HCEC 1CT (cell line): ENCODE measurements at places on chromosomes 6 and 20.

GRCh38 chr6:26028212-26028745 is 59.0 kb upstream of the HFE start:
- no peak for DNase-seq

DNA sequence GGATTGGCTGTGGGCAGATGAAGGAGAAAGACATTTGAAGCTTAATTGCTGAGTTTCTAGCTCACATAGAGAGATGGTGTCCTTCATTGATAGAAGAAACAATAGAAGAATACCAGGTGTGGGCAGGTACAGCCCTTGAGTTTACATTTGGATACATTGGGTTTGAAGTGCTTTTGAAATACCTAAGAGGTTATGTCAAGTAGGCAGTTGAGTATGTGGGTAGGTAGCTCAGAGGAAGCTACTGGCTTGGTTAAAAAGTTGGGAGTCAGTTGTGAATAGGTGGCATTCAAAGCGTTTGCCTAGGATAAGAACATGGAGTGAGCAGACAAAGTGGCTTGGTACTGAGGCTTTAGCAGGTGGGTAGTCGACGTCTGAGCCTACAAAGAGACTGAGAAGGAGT is 25.0 kb downstream of the NDUFAF5 start:
- no peak for DNase-seq

DNA sequence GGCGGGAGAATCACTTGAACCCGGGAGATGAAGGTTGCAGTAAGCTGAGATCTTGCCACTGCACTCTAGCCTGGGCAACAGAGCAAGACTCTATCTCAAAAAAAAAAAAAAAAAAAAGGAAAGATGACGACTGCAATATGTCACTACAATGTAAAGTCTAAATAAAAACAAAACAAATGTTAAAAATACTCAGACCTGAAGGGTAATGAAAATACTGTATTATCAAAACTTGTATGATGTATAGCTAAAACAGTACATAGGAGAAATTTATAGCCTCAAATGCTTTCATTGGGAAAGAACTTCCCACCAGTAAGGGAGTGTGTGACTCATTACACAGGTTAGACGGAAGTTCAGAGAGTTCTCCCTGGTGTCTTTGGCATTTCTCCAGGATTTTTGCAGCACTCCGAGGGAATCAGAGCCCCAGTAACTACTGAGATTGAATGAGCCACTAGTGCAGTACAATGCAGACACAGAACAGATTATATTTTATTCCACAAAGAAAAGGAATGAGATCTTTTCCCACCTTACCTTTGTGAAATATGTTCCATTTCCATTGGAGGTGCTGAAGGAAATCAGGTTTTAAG is 12.5 kb upstream of the RALGAPB start:
- DNase-seq, result peak; percentile 72

DNA sequence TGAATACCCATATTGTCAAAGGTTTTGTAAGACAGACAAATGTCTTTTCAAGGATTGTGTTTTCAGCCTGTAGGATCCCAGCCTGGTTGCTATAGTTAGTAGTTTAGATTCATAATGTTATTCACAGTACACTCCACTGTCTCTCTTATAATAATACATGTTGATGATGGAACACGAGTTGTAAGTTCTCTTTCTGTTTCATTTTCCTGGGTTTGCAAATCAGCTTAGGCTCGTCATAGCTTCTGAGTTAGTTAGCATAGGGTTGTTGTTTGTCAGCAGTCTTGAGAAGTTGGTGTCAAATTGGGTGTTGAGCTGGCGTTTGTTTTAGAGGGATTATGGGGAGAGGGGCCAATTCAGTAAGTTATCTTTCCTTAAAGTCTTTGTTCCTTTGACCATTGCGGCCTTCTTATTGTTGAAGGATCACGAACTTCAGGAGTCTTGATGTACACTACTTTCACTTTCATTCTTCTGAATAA is 45.8 kb downstream of the QKI start:
- peak; percentile 30 for DNase-seq

DNA sequence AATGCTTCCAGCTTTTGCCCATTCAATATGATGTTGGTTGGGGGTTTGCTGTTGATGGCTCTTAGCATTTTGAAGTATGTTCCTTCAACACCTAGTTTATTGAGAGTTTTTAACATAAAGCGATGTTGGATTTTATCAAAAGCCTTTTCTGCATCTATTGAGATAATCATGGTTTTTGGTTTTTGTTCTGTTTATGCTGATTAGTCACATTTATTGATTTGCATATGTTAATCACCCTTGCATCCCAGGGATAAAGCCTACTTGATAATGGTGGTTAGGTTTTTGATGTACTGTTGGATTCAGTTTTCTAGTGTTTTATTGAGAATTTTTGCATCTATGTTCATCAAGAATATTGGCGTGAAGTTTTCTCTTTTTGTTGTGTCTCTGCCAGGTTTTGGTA is 40.4 kb upstream of the COL9A1 start:
- DNase-seq, result no peak

DNA sequence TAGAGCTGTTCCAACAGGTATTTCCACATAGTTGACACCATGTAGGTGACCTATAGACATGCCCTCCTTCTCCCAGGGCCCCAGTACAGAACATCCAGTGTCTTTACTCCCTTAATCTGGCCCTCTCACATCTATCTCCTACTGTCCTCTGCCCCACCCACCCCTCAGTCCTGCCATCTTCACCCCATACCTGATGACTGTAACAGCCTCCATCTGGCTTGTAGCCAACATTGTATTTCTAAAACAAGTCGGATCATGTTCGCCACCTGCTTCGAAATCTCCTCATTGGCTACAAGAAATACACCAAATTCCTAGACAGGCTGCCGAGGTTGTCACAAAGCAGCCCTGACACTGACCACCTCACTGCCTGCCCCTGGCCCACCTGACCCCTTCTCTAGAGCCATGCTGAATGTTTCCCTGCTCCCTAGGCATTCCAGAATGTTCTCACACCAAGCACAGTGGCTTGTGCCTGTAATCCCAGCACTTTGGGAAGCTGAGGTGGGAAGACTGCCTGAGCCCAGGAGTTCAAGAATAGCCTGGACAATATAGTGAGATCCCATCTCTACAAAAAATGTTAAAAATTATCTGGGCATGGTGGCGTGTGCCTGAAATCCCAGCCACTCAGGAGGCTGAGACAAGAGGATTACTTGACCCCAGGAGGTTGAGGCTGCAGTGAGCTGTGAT is 6.0 kb downstream of the ZC3H12D start:
- no peak for DNase-seq

GRCh38 chr6:26295691-26296555 is 69.1 kb upstream of the BTN3A2 start:
- peak; percentile 94 for DNase-seq

- DNase-seq, result no peak
Measured at GRCh38 chr6:42042108-42042507, 8.2 kb upstream of the TAF8 start.

- DNase-seq, result no peak
Measured at GRCh38 chr20:64247970-64248841, 7.3 kb upstream of the PCMTD2 start.

DNA sequence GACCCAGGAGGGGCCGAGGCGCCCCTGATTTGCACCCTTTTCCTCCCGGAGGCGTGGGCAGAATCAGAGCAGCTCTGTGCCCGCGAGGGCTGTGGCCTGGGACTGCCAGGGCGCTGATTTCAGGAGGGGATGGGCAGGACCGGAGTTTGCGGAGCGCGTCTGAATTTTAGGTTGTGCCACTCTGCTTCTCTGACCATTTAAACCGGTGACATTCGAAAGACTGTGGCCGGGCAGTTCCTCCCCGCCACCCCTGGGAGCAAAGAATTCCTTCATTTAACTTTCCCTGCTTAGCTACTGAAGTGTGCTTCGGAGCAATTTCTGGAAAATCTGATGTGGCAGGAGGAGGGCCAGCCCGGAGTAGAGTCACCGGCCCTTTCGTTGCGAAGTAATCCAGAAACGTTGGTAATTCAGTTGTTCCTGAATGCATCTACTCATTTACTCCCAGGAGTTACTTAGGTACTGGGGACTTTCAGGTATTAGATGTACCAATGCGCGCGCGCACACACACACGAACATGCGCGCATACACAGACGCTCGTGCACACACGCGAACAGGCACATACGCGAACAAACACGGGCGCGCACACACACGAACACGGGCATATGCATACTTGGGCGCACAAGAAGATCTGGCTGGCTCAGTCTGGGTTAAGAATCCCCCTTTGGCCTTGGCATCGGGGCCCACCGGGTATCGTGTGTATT is 568 bp downstream of the CCDC170 start:
- peak; percentile 11 for DNase-seq

- no peak for DNase-seq
Measured at GRCh38 chr6:149320796-149321195, 3.3 kb downstream of the TAB2 start.

- DNase-seq, result no peak
Measured at GRCh38 chr20:62067547-62068260, 2.0 kb upstream of the TAF4 start.

DNA sequence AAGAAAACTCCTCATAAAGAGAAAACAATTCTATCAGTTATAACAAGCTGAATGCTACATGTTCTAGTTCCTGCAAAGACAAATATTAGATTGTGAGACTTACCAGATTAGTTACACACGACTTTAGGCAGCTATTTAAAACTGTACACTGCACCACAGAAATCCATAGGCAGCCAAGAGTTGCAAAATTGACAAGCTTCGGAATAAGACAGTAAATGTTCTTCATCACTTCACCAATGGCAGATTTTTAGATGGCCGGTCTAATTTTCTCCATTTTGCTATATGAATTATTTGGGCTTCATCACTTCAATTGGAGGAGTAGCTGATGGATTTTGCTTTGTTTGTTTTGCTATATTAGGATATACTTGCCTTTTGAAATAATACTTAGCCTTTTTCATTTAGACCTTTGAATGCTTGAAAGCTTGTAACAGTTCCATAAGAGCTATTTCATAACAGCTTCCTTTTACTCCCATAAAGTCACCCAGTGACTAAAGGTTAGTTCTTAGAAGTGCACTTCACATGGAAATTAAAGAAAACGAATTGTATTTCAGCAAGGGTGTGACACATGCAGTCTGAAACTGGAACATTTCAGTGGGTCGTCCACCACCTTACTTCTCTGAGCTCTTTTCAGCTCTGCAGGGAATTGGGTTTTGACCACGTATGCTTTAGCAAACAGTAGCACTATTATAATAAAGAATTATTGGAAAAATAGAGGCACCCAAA is at the start of gene ROS1:
Gene ROS1, minus strand, starts transcription at position 512 of the 723 bp plus-strand sequence. Its CDS starts 286 bp downstream, at position 226.
- DNase-seq, result no peak

DNA sequence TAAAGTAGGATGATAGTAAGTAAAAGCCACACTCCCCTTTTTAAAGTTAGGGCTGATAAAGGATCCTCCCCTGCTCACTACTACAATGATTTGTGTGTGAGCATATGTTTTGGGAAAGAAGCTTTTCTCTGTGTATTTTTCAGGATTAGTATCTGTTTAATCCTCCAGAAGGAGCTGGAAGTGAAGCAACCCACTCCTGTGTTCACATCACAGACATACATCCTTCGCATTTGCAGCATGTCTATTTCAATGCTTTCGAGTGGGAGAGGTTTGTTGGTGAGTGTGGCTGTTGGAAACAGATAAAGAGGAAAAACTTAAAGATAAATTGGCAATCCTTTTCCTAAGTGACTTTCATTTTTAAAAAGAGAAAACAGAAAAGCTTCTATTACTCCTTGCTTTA is 31.6 kb upstream of the RGS17 start:
- DNase-seq, result no peak

GRCh38 chr20:23296841-23297701 is 53.5 kb upstream of the NXT1 start:
- no peak for DNase-seq

DNA sequence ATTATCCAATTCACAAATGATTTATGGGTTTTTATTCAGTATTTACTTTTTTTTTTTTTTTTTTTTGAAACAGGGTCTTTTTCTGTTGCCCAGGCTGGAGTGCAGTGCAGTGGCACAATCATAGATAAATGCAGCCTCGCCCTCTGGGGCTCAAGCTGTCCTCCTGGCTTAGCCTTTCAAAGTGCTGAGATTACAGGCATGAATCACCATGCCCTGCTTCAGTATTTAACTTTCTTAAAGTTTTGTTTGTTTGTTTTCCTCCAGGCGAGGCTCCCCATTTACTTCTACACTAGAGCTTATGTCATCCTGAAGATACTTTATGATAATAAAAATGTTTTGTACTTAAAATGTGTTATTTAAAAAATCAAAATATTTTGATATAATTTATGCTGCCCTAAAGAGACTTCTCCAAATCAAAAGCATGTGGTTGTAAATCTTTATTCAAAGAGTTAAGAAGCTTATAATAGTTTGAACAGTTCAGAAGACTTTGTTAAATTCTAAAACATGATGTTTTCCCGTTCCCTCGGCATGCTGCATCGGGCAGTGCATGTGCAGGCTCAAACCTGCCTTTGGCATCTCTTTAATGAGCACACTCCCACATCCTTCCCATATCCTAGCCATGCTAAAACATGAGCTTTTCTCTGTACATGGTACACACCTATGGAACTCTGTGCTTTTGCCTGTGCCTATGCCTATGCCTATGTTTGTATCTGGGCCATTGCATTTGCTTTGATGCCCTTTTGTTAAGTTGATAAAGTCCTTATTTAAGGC is 11.0 kb downstream of the SMPDL3A start:
- peak; percentile 55 for DNase-seq

DNA sequence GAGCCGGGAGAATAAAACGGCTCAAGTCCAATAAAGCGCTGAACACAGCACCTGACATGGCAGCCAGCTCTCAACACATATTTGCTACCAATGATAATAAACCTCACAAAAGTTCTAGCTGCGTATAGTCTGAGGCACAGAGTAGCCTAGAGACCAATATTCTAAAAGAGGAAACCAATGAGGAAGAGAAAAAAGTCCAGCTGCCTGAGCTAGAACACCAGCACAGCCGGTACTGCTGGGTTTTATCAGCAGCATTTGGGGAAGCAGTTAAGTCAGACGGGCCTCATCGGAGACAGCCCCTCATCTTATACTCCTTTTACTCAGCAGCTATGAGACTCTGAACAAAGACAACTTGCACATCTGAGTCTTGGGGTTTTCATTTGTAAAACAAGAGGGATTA is 2.4 kb upstream of the RTF2 start:
- DNase-seq, result no peak

DNA sequence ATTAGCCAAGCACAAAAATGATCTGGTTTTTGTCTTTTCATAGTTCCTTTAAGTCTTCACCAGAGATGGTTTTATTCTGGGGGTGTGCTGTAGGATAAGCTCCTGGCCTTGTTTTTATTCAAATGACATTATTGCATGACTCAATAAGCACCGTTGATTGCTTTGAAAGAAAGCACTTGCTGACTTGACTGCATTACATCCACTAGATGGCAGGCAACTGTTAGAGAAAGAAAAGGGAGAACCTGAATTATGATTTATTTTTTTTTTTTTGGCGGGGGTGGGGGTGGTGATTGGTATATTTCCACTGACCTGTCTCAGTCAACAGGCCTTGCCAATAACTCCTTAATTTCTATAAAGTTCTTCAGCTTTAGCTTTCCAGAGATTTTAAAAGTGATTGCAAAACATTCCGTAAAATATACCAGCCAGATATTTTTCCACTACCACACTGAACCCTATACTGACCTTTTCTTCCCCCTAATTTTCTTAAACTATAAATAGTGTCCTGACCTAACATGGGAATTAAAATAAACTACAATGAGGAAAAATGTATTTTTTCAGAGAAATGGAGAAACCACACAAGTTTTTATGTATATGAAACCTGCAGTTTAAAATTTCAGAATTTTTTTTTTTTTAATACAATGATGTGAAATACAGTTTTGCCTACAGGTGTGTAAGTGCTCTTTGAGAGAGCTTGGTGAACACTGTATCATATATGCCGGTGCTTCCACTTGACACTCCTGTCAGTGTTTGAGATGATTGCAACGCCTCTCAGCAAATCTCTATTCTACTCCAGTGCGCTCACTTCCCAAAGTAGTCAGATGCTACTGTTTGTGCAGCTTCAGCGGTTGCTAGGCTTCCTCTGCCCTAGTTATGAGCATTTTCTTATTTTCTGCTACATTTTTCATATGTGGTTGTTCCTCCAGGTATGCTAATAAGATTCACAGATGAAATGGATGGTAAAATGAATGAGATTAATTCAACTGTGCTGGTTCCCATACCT is 274.3 kb downstream of the CD109 start:
- DNase-seq, result peak; percentile 61
